WTC11 (cell line): ENCODE measurements at places on chromosomes 12 and 14.

- DNase-seq: no peak
Observed at GRCh38 chr12:91965781-91966180, 179.9 kb downstream of the BTG1 start.

DNA sequence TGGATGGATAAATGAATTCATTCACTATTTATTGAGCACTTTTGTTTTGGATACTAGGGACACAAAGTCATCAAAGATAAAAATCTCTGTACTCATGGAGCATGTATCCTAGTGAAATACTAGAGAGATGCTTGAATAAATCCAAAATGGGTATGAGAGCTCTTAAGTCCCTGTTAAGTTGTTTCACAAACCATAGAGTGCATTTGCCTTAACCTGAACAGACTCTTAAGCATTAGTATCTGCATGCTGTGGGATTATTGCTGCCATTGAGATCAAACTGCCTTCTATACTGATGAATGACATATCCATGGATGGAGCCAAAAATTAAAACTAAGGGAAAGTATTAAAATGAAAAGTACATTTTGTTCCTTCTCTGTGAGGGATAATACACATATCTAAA, 206.5 kb upstream of the KRR1 start:
- DNase-seq: no peak

DNA sequence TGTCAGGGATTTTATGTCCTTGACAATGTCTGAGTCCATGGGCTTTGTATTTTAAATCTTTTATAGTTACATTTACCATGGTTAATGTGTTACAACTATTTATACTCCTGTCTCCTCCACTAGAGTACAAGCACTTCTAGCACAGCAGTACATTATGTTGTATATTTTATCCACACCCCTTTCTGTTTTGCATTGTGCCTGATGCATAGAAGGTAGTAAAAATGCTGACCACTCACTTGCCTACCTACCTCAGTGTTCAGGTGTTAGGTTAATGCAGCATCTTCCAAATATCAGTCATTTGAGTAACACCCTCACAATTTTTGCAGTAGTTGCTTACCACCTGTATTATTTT, 31.1 kb upstream of the SLC38A2 start:
- no peak for DNase-seq

GRCh38 chr14:22210906-22211305, 378.1 kb downstream of the DAD1 start:
- DNase-seq: no peak

- no peak for DNase-seq
Observed at GRCh38 chr14:68616221-68616902, 176.5 kb downstream of the ZFP36L1 start.

- no peak for DNase-seq
Observed at GRCh38 chr12:89084751-89085150, 267.6 kb downstream of the DUSP6 start.

DNA sequence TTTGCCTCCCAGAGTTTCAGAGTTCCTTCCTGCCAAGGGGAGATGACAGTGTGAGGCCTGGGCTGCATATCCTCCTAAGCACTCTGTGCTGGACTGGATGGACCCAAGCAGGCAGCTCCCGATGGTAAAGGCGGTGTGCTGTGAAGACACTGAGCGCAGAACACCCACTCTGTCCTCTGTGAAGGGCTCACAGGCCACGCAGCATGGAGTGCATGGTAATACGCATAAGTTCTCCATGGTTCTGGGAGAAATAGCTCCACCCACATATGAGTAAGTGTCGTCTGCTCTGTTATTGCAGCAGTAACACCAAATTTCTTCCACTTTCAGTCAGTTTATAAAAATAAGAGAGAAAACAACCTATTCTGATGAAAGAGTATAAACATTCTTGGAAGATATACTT, 55.8 kb downstream of the TMEM30B start:
- no peak for DNase-seq

- peak; percentile 69 for DNase-seq
Observed at GRCh38 chr12:50764286-50765094, 589 bp downstream of the ATF1 start.

DNA sequence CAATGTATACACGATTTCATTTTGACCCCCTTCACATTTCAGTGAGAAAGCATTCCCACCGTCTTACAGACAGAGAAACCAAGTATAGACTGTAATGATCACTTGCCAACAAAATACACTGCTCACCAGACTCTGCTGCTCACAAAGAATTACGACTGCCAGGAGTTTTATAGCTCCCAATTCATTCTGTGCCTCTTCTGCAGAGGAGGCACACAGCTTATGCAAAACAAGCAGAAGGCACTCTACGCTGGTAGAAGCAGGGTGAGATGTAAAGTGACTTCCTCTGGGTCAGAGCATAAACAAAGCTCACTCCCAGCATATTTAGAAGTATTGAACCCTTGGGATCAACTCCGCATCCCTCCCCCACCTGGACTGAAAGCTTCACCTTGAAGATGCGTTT, 14.6 kb downstream of the SPTB start:
- DNase-seq: no peak

DNA sequence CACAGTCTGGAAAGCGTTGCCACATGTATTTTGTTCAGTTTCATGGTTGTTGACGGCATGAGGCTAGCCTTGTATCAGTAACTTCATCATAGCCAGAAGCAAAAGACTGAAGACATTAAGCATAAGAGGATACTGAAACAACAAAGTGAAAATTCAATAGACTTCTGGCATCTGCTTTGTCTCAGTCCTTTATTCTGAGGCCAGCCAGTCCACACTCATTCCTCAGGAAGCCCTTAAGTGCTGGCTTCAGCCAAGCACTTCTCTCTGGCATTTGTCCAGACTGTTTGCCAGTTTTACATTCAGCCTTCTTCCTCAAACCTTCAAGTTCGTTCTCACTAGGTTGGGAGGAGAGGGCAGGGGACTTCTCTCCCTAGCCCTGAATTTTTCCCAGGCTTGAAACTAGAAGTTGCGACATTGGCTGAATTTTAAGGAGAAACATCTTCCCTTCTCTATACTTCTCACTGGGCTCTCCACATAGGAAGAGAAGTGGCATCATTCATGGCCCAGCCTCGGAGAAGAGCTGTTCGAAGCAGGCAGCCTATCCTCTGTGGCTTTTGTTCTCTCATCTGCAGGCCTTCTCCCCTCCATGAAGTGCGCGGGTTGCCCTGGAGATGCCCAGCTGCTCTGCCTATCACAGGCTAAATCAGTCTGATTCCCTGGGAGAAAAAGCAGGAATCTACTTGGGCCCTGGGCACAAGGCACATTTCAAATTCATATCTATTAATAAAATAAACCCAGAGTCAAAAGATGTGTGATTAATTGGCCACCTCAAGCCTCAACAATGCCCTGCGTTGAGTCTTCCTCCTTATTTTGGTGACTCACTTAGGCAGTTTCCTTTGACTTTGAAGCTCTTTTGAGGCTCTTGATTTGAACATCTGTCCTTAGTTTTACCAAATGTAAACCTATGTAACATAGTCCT, 130.9 kb upstream of the PLEKHA5 start:
- no peak for DNase-seq

DNA sequence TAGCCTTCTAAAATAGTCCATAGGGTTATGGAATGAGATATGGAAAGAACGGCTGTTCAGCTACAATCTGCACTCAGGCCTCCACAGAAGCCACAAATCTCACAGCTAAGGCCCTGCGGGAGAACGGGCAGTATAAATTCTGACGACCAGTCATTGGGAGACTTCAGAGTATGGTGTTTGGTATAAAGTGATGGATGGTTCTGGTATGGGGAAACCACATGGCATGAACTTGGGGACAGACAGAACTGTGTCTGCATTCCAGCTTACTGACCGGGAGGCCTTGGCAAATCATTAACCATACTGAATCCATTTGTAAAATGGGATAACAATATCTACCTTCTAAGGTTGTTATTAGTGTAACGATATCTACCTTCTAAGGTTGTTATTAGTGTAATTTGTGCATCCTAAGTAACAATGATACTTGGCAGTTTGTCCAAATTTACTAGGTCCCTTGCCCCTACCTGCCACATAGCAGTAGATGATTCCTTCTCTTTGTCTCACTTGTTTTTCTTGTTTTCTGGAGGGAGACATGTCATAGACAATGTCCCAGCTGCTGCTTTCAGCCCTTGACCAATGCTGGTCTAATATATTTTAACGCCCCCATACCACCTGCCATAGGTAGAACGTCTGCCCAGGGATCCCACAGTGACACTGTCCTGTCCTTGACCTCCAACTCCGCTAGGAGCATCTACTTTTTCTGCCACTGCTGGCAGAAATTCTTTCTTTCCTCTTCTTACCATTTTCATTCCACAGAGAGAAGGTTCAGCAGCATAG, 6.8 kb downstream of the CDKL1 start:
- DNase-seq: no peak

- DNase-seq: no peak
Observed at GRCh38 chr12:116183741-116184141, 93.8 kb downstream of the MED13L start.

- no peak for DNase-seq
Observed at GRCh38 chr12:109029411-109029810, 8.5 kb upstream of the SVOP start.

DNA sequence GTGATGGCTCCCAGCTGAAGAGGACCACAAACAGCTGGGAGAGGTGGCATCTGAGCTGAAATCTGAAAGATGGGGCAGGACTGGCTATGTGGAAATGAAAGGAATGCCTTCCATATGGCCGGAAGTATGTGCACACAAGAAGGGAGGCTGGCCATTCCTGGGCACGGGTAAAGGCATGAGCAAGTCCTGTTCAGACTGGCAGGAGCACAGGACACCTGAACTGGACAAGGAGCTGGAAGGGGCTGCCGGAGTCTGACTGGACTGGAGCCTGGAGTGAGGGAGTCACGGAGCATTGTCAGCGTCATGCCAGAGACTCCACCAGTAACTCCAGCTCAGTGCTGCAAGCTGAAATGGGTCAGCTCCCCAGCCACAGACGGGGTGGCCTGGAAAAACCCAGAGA, 11.9 kb upstream of the TC2N start:
- no peak for DNase-seq

DNA sequence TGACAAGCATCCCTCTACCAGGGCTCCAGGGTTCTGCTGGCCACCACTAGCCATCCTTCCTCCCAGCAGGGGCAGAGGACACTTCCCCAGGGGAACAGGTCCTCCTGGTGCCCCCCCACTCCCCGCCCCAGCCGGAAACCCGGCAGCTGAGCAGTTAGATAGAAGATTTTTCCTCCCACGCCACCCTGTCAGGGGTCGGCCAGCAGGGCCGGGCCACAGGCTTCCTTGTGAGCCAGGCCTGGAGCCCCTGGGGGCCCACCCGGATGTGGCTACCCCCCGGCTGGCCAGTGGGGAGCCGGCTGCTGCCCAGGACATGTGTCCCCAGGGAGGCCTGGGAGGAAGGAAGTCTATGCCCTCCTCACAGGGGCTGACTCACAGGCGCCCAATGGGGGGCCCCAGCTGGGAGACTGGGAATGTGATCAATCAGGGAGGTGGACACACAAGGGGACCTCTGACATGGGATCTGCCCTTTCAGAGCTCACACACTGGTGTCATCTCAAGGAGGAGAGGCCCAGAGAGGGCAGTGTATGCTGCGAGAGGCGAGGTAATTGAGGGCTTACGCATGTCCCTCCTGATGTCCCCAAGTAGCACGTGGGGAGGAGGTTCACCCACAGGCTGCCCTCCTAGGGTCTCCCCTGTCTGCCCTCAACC, 4.2 kb downstream of the SH2B3 start:
- no peak for DNase-seq

DNA sequence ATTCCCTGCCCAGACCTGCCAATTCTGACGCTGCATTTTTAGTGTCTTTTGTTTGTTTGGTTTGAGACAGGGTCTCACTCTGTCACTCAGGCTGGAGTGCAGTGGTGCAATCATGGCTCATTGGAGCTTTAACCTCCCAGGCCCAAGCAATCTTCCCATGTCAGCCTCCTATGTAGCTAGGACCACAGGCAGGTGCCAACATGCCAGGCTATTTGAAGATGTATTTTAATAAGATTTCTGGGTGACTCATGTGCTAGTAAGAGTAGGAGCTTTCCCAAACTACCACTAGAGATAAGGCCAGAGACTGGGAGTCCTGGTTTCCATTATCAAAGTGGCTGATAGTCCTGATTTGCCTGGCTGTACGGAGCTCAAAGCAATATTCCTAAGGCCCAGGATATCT, 693.3 kb downstream of the MED13L start:
- DNase-seq: no peak

GRCh38 chr12:8911606-8912268, 2.6 kb upstream of the PHC1 start:
- DNase-seq: no peak

- no peak for DNase-seq
Observed at GRCh38 chr14:74389980-74390379, 36.0 kb downstream of the SYNDIG1L start.

DNA sequence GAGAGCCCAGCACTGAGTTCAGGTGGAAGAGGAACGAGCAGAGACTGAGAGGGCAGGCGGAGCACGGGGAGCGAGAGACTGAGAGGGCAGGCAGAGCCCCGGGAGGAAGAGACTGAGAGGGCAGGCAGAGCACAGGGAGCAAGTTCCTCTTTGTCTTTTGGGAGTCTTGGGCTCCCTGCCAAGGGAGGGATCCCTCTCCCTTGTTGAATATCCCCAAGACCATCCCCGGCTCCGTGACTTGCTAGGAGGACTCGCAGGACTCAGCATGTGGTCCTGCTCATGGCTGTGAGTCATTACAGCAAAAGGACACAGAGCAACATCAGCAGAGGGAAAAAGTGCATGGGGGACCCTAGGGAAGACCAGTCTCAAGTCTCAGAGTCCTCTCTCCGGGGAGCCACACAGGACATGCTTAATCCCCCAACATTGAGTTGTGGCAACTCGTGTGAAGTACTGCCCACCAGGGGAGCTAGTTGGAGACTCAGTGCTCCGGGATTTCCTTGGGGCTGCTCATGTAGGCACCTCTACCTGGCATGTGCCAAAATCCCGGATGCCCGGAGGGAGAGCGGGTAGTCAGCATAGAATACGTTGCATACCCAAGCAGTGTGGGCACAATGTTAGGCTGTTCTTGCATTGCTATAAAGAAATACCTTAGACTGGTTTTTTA, 81.0 kb downstream of the CCDC92 start:
- no peak for DNase-seq

GRCh38 chr12:91274916-91275315, 92.3 kb upstream of the DCN start:
- DNase-seq: no peak

DNA sequence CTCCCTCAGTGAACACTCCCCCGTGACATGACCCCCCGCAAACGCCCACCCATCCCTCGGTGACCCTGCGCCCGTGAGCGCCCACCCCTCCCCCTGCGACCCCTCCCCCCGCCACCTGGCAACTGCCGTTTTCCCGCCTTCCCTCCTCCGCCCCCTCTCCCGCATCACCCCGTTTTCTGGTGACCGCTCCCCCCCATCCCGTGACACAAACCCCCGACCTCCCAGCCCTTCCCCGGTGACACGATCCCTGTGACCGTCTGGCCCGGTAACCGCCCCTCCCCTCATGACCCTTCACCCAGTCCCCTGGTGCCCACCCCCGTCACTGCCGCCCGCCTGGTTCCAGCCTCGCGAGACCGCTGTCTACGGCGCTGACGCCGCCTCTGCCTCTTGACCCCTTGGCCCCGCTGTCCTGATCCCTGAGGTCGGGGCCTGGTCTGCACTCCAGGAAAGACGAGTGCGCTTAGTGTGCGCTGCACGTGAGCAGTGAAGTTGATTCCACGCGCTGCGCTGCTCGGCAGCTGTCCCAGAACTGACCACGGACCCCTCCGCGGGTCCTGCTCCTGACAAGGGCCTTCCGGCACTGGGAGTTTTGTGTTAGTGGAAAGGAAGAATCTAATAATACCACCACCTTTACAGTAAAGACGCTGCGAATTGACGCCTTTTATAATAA, 59.4 kb downstream of the DDX51 start:
- DNase-seq: peak; percentile 68
